OCI-LY7 (cell line): ENCODE measurements at places on chromosomes 3 and 15.

DNA sequence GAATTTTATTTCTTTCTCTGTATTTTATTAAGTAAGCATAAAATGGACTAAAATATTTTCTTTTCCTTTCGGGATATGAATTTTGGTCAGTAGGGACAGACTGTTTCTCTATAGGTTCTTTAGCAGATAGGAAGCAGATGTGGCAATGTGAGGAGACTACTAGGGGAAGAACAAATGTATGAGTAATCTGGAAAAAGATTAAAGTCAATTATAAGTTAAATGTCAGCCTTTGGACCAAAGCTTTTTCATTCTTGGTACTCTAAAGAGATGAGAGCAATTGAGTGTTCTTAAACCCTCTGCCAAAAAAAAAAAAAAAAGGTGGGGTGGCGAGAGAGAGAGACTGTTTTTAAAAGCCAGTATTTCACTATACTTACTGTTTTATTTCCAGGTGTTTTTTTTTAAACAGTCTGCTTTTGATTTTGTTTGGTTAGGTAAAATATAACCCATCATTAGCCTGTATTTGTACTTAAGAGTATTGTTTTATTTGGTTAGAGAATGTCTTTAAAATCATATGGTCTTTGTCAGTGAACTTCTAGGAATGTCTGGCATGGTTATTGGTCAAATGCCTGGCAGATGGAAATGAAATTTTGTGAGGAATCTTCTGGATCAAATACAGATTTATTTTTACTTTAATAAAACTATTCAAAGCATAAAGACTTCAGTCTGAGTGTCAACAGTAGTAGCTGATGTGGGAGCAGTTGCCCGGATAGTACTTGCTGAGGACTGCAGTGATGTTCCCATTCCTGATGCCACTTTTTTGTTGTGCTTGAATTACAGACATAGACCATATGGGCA is 63.8 kb downstream of the LRRC49 start:
- no peak for DNase-seq

- no peak for DNase-seq
These were observed 22.7 kb downstream of the LOXL1 start for GRCh38 chr15:73948982-73949381.

- no peak for DNase-seq
These were observed 58.3 kb downstream of the BOC start for GRCh38 chr3:113269661-113270060.

DNA sequence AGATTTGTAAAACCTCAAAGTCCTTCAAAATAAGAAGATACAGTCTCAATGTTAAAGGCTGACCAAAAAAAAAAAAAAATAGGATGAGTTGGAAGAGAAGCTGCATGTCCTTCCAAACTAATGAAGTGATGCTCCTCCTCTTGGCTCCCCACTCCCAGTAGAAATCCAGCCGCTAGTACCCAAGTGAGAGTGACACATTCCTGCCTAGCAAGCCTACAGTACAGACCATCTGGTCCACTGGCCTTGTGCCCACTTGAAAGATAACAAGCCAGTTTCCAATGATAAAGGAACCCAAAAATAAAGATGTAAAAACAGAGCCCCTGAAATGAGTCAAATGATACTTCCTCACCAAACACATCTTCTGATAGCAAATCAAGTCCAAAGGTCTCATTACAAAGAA is 258.7 kb upstream of the NSMCE3 start:
- DNase-seq: no peak

DNA sequence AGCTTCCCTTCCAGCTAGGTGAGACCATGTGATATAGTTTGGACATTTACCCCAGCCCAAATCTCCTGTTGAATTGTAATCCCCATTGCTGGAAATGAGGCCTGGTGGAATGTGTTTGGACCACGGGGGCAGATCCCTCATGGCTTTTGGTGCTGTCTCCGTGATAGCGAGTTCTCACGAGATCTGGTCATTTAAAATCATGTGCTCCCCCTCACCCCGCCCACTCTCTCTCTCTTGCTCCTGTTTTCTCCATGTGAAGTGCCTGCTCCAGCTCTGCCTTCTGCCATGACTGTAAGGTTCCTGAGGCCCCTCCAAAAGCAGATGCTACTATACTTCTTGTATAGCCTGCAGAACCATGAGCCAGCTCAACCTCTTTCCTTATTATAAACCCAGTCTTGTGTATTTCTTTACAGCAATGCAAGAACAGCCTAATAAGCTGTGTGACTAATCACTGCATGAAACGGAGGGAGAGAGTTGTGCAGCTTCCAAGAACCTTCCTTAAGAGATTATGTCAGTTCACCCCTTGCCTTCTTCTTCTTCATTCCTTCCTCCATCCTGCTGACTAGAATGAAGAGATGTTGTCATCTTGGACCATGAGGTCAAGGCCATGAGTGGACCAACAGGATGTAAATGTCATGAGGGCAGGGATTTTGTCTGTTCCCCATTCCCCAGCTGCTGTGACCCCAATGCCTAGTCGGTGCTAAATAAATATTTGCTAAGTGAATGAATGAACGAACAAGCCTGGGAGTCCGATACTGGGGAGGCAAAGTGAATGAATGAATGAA is 91.0 kb downstream of the CPN2 start:
- no peak for DNase-seq

DNA sequence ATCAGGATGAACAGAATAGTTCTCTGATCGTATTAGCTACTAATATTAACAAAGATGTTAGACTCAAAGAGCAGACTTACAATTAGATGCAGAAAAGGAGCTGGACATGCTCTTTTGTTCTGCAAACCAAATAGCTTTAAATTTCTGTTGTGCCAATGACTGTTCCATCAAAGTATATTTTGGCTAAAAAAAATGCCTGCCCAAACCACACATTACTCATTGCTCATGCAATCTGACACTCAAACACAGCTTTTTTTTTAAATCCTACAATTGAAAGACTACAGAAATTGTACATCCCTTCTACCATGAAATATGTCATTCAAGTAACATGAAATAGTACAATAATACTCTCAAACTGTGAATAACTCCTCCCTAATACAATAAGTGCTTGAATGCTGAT is 48.6 kb downstream of the SHOX2 start:
- DNase-seq: no peak

GRCh38 chr15:34651997-34652725 is 68.7 kb upstream of the GOLGA8B start:
- no peak for DNase-seq

DNA sequence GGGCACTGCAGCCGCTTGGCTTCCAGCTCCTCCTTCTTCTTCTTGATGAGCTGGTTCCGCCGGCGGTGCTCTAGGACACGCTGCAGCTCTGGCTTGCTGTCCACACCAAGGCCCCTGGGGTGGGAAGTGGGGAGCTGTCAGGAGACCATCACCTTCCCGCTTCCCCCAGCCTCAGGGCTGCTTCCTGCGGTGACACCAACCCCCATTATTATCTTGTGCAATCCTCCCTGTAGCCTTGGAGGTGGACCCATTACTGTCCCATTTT is 10.0 kb downstream of the FAM107A start:
- DNase-seq: no peak
